ENCODE measurements at places on chromosomes 3 and 15.

DNA sequence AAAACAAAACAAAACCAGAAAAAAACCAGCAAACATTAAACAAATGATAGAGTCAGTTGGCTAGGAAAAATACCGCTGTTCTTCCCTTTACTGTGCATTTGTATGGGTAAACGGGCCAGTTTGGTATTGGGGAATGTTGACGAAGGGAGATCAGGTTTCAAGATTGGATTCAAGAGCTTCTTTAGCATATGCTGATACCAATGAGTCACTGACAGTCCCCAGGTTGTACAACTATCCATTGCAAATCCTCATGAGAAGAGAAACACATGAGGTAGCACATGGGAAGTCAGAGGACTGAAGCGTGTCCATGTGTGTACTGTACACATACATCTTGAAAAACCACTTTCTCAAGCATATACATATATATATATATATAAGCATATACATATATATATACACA lies 25.6 kb downstream of the TIGIT start:
- no peak for DNase-seq

GRCh38 chr3:179943117-179943880 lies 93.4 kb downstream of the PEX5L start:
- no peak for DNase-seq

DNA sequence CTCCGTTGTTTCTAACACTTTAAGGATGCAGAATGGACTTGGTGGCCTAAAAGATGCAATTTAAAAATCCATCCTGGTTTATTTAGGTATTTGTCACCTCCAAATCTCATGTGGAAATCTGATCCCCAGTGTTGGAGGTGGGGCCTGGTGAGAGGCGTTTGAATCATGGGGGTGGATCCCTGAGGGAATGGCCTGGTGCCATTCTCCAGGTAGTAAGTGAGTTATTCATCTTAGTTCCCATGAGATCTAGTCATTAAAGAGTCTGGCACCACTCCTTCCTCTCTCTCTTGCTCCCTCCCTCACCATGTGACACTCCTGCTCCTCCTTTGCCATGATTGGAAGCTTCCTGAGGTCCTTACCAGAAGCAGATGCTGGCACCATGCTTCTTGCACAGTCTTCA lies 339.1 kb downstream of the NTRK3 start:
- DNase-seq, result no peak

DNA sequence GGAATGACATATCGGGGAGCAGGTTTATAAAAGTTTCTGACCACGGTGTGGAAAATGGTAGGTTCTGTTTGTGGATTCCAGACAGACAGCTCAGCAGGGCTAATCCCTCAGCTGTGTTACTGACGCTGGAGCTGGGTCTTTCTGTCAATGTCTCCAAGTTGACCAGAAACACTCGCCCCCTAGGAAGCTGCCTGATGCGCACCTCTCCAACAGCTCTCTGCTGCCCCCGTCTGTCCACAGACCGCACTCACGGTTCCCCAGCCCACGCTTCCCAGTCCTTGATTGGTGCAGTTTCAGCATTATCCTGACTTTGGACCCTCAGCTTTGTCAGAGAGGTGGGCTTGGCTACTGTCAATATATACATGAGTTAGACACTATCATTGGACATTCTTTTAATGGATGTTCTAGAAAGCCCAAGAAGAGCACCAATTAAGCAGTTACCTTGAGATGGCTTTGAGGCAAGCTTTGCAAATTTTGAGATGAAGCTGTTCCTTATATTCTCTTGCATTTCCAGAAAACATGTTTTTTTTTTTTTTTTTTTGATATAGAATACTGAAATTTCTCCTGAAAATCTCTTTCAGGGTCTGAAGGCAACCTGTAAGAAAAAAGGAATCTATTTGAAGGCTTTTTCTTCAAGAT lies 98.9 kb upstream of the TBC1D5 start:
- DNase-seq, result peak; percentile 62

DNA sequence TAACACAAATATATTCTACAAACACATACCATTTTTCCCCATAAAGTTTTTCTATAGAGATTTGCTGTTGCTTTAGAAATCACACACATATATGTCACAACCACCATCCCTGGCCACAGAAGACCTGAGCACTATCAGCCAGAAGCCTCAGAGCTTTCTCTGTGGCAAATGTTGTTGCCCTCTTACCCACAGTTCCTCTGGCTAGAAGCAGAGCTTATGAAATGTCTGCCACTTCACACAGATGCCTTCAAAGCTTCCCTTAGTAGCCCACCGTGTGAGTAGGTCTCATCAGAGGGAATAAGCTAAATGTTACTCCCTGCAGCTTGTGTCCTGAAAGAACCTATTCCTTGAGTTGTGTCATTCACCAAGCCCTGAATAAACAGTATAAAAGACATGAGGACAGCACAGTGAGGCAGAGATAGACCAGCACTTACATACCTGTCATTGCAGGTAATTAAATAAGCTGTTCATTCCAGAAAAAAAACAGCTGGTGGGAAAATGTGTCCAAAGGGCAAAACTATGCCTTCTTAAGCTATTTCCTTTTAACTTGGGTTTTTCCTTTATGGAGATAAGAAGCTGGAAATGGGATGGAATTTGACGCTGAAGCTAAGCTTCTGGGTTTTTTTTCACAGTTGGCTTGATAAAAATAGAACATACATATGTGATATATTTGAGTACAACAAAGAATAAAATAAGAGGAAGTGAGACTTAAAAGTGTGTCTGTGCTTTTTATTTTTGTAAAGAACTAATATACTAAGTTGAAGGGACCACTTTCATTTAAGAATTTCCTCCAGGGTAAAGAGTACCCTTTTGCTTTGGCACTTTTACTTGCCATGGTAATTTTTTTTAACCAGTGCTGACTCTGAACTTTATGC lies 391.4 kb downstream of the KCNH8 start:
- no peak for DNase-seq

GRCh38 chr15:57671636-57672035 lies 34.9 kb upstream of the POLR2M start:
- no peak for DNase-seq

DNA sequence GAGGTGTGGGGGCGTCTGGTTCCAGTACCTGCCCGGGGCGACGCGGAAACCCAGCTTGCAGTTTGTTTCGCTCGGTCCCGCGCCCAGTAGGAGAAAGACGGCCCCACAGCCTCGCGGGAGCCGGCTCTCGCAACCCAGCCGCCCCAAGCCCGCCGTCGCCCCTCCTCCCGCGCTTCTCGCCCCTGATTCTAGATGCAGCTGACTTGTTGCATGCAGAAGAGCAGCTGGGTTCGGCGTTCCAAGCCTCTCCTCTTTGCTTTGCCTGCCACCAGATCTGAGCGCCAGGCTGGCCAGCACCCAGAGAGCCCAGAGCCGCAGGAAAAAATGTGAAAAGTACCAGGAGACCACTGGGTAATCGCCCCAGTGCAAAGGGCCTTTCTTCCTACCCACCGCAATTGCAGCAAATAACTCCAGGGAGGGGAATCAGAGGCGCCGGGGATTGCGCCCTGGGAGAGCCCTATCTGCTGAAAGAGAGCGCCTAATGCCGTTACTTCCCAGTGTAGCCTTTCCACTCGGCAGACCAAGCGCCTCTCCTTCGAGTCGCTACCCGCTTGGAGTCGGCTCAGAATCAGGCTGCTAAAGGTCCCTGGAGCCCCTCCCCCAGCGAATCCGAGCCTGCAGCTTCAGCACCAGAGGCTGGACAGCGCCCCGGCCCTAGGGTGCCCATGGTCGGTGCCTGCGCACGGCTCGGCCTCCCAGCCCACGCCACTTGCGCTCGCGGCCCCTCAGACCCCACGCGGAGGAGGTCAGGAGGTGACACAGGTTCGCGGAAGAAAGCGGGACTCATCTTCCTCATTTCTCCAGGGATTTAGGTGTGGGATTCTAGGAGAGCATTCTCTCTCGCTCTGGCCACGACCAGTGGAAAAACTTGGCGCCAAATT lies 15.7 kb upstream of the AEN start:
- peak; percentile 69 for DNase-seq

GRCh38 chr15:52421029-52421428 lies 107.7 kb downstream of the MYO5A start:
- DNase-seq, result no peak

DNA sequence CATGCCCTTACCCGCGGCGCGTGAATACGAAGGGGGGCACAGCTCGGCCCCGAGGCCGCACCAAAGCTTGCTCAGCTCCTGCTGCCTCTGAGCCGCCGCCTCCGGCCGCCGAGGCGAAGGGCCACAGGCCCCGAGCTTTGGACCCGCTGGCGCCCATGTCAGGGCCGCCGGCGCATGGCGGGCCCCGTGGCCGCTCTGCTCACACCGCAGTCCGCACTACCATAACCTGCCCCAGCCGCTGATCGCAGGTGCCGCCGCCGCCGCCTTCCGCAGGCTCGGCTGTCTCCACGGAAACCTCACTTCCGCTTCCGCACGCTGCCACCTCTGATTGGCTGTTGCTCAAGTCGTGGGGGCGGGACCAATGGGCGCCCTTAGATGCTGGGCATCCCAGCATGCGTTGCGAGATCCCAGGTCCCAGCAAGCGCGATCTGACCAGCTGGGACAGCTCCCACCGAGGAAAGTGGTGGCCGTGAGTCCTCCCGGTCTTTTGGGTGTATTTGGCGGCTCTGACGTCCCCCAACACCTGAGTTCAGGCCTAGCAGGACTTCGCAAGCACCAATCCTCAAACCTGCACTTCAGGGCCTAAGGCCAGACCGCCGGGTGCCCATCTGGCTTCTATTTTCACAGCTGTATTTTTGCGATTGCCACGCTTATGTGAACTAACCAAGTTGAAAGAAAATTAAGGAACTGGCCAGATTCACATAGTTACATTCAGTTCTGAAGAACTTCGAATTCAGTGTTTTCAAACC lies at the start of gene TUSC2:
Gene TUSC2, minus strand, starts transcription at position 281 of the 749 bp plus-strand sequence. Its CDS starts 124 bp downstream, at position 157.
- peak; percentile 96 for DNase-seq

DNA sequence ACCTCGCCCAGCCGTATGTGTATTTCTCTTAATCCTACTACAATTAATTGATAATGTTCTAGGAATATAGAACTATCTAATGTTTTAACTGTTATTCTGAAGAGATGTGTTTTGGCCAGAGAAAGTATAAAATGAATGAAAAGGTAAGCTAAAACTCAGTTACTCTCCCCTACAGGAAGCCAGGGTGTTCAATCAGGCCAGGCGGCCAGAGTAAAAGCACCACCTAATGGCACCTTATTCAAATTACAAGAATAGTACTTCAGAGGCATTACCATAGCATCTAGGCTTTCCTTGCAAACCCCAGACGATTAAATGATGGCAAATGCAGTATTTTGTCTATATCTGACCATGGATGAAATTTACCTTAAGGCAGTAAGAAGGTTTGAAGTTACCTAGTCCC lies 10.4 kb downstream of the SLC12A8 start:
- no peak for DNase-seq

DNA sequence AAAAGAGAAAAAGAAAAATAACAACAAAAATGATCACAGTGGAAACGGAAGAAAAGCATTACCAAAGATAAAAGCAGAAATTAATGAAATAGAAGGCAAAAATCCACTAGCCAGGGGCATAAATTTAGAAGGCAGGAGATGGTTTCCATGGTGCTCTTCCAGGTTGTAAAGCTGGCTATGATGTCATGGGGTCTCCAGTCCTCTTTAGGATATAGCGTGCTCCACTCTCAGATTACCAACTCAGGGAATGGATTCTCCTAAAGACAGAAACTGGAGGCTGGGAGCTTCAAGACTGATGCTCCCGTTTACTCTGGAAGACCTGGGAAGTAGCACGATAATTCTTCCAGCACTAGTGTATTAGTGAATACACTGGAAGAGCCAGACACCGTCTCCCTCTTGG lies 10.9 kb upstream of the ULK4 start:
- no peak for DNase-seq

DNA sequence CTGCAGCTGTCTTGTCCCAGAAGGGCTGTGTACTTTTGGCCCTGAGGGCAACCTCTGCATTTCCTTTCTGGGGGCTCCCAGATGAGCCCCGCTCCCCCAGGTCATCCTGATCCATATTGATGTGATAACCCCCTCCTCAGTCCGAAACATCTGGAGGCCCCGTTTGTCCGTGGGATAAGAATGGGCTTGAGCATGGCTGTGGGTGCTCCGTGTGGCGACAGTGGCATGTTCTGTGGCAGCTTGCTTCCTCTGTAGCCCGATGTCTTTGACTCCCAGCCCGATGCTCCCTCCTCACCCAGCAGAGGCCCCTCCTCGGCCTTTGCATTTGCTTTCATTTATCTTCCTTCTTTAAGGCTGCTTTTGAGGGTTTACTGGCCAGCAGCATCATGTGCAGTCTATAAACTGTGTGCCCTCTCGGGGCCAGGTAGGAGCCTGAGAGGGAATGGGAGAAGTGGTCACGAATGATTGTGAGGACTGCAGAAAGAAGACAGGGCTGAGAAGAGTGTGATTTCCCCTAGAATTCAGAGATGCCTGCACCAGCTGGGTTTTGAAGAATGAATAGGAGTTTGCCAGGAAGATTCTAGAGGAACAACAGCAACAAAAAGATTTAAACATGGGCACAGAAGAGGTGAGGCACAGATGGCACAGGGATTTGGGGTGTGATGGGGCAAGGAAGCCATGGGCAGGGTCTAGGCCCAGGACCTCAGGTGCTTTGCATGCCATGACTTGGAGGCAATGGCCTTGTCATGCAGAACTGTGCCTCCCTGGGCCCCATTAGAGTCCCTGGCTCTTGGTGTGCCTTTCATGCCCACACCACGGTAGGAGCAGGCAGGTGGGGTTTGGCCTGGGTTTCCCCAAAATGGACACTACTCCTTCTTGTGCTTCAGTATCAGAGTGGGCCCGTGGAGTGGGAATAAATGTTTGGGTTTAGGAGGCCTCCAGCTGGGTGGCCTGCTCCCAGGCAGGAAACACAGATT lies 34.2 kb downstream of the APBA2 start:
- no peak for DNase-seq

GRCh38 chr3:169618894-169619792 lies 44.4 kb downstream of the MECOM start:
- no peak for DNase-seq

- DNase-seq, result no peak
These were observed 234.3 kb downstream of the TLE3 start for GRCh38 chr15:69863446-69863845.

DNA sequence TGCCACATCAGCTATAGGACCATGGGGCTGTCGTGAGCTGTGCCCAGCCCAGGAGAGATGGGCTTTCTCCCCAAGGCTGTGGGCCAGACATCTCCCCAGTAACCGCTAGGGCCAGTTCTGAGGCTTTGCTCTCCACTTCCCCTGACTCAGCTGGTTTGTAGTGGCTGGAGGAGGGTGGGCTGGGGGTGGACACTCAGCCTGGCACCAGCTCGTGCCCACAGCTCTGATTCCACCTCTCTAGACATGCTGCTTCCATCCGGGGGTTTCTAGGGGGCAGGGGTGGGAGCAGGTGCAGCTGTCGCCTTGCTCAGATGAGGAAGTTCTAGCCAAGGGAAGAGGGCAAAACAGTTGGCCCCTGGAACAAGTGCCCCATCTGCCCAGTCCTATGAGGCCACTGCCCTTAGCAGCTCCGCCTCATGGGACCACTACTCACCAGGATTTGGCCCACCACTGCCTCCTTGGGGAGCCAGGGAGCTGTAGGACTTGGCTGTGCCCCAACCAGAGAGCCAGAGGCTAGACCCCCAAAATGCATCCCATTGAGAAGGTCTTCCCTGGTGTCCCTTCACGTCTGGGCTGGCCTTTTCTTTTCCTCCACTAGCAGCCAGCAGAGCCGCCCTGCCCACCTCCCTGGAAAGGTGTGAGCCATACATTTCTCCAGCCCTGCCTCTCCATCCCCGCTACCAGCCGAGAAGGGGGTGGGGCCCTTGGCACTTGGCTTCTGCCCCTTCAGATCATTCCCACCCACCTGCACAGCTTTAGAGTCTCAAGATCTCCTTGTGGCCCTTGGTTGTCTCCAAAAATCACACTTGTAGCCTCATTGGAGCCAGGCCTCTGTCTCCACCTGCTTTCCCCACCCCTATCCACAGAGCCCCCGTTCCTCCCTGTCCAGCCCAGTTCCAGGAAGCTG lies 9.9 kb downstream of the GLYCTK start:
- no peak for DNase-seq

GRCh38 chr15:42832576-42832975 lies 88.0 kb downstream of the TTBK2 start:
- DNase-seq, result no peak

GRCh38 chr3:71614869-71615268 lies 31.3 kb upstream of the FOXP1 start:
- DNase-seq, result no peak
